ENCODE measurements at places on chromosomes 4 and X.

DNA sequence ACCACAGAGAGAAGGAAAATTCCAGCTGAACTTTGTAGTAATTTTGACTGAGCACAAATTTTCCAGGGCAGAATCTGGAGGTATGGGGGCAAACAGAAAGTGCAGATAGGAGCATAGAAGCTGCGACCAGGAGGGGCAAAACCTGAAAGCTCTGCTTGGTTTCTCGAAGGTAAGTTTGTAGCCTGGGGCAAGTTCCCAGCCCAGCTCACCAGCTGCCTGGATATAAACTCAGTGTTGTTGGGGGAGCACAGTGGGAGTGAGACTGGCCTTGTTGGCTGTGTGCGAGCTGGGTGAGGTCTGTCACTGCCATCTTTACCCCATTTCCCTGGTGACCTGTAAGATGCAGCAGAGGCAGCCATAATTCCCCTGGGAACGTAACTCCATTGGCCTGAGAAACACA lies 213.5 kb upstream of the POF1B start:
- DNase-seq: no peak

DNA sequence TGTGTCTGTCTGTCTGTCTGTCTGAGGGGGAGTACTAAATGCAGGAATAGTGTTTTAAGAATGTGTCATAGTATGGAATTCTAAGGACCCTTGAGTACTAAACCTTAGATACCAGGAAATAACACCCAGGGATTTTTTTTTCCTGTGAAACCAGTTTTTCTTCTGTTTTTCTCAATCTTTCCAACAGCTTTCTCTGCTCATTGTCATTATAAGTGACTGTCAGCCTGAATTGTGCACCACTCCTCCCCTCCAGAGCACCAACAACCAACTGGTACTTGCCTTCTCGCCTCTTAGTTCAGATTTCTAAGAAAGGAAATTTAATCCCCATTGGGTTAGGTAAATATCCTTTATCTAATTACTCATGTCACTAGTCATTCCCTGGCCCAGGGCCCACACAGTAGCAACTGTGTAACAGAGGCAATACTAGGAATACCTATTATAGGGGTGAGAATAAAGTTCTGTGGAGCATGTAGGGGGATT lies 320.6 kb downstream of the ADGRL3 start:
- no peak for DNase-seq

- no peak for DNase-seq
Observed at GRCh38 chrX:126376465-126376864, 176.1 kb downstream of the DCAF12L1 start.

DNA sequence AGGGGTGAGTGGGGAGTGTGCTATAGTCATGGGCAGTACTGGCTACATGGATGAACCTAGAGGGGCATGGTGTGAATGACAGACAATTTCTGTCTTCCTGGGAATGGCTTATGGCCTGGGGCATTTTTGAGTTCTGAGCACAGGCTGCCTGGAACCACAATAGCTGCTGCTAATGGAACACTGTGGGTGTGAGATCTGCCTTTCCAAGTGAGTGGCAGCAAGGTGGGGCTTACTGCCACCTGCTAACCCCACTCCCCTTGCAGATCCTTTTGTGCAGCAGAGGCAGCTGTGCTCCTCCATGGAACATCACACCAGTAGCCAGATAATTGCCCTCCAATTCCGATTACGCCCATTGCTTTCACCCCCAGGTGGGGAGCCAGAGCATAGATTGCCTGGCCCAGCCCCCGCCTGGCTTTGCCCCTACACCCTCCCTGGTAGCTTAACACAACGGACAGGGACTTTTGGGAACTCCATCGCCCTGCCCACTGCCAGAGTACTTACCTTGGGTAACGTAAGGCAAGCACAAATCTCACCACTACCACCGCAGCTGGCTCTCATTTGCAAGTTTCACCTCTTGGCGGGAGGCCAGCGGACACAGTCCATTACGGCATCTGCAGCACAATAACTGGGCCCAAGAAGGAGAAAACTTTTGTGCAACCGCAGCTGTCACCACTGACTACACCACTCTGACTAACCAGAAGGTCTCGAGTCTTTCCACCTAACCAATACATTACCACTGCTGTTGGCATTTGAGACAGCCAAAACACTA lies 421.2 kb upstream of the NWD2 start:
- no peak for DNase-seq

GRCh38 chrX:42967681-42968300 lies 189.8 kb upstream of the PPP1R2C start:
- DNase-seq: no peak

- DNase-seq: no peak
Observed at GRCh38 chr4:138311771-138312535, 69.8 kb upstream of the SLC7A11 start.

GRCh38 chr4:123659730-123660129 lies 263.1 kb downstream of the SPRY1 start:
- DNase-seq: no peak

DNA sequence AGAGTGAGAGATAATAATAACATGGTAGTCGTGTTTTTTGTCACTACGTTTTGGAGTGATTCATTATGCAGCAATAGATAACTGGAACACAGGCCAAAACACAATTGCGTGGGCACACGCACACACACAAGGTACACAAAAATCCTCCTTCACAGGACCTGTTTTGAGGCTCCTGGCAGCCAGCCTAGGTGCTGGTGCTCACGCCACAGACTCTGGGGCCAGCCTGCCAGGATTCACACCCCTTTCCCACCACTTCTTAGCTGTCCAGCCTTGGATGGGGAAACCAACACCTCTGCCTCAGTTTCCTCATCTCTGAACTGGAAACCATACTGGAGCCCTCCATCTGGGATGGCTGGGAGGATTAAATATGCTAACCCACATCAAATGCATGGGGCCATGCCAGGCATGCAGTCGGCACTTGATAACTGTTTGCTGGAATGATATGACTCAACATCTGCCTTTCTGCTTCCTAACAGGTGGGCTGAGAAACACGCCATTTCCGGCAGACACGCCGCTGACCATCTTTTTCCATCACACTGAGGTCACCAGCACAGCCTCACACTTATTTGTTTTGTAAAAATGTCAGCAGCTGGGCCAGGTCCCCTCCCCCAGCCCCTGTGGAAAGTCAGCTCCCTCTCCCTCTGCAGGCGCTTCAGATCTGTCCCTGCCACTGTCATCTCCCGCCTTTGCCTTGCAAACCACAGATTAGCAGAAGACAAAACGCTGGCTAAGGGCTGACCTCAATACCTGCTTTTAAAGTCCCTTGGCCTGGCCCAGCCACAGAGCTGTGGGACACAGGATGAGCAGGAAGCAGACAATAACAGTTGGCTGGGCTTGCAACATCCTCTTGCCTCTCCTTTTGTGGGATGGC lies 237.5 kb downstream of the BCOR start:
- no peak for DNase-seq

GRCh38 chr4:100118181-100118580 lies 72.1 kb downstream of the DDIT4L start:
- DNase-seq: no peak

DNA sequence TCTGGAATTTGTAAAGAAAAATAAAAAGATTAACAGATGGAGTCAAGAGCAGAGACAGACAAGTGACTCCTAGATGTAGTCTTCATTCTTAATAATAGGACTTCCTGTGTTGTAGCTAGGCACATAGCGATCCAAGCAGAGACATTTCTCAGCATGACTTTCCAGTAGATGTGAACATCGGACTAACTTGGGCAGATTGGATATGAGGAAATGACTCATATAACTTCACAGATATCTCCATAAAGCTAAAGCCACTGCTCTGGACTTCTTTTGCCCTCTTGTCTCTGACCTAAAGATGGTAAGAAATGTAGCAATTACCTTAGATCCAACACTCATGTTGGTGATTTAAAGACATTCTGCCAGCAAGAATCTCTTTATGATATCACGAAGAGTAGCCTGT lies 131.7 kb downstream of the EPHA5 start:
- DNase-seq: no peak

DNA sequence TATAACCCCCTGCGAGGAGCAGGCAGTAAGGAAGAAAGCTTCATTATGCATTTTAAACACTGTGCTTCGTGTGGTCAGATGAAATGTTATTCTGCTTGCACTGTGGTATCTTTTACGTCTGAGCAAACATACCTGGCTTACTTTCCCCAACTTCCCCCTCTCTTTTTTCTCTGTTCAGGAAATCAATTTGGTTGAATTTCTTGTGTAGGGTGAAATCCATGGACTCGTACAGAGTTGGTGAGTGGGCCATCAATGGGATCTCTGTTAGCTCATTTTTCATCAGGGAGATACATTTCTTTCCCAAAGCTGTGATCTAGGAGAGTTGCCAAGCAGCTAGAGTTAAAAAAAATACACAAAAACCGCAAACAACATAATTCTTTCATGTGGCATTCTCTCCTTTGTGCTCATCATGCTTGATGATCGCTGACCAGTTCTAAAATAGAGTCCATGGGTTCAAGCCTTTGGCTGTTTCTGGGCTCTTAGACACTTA lies 98.5 kb downstream of the FRAS1 start:
- no peak for DNase-seq

DNA sequence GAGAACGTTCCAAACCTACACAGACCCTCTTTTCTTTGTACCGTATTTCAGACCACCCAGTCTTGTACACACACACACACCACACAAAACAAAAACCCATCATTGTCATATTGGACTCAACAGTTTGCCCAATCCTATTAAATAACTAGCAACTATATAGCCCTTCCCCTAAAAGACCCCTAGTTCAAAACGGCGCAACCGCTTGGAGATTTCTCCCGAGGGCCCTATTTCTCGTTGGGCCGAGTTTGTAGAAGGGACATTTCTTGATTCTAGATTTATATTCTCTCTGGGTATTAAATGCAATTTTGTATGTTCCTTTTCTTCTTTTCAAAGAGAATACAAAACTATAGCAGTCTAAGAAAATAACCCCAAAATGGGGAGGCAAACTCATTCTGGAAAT lies 547 bp upstream of the PDGFRA start:
- no peak for DNase-seq
